ENCODE measurements at places on chromosomes 7 and 10. TPM values are rescaled to one million over a fixed set of nuclear protein-coding genes. Genes with fewer than 3 reads are reported as not detected.

DNA sequence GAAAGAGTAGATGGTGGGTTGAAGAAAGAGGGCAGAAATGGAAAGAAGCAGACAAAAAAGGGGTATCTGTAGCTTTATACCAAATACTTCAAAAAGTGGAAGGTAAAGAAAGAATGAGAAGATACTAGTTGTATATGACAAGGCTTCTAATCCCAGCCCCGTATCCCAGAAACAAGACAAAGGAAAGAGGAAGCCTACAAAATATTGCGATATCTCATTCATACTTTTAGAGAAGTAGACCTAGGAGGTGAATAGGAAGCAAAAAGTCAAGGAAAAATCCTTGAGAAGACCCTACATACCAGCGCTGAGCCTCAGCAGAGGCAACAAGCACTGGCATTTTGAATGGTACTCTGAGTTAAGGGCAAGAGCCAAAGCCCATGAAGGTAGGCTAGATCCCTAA is 26.6 kb downstream of the PHTF2 start:
- no peak for DNase-seq

DNA sequence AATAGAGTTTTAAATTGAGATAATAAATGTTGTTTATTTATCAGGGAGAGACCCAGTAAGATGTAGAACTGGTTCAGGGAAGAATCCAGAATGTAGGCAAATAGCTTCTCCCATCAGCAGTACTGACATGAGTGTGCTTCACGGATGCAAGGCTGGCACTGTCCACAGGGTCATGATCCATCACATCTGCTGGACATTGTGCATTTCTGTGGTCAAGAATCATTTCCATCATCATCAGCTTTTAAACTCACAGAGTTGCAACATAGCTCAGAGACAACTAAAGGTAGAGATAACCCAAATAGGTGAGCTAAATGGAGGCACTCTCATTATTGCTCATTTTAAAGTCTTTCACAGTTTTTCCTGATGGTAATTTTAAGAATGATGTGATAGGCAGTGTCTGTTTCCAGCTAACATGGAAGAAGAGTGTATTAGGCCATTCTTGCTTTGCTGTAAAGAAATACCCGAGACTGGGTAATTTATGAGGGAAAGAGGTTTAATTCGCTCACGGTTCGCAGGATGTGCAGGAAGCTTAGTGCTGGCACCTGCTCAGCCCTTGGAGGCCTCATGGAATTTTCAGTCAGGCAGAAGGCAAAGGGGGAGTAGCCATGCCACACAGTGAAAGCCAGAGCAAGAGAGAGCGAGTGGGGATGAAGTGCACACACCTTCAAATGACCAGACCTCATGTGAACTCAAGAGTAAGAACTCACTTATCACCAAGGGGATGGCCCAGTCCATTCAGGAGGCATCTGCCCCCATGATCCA is 80.8 kb downstream of the INPP5A start:
- DNase-seq: no peak

- DNase-seq: no peak
Measured at GRCh38 chr7:87370660-87371180, 25.3 kb downstream of the CROT start.

DNA sequence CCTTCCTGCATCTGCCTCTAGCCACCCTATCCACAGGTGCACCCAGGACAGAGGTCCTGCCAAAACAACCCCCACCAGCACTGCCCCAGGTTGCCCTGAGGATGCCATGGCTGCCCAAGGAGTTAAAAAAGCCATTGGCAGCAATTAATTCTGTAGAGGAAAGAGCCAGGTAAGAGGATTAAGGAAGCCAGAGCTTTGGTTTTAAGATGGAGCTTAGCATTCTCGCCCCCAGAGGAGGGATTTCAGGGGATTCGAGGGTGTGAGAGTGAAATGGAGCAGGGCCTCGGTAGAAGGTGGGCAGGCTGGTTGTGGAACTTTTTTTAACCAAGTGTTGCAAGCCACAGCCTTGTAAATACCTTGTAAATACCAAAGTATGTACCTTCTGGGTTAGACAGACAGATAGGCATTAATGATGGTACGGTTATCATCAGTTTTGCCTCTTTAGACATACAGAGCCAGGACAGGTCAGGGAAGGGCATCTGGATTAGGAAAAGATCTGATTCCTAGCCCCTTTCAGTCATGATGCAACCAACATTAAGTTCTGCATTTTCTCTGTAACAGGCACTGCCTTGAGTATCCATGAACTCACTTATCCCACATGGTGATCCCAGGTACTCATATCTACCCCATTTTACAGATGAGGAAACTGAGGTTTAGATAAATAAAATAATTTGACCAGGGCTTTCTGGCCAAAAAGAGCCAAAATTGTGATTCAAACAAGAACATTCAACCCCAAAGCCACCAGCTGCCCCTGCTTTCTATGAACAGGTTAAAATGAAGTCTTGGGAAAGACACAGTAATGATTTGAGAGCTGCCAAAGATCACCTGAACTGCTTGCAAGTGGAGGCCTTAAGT is 120.7 kb upstream of the PPIF start:
- no peak for DNase-seq

GRCh38 chr7:148286150-148286549 is 304.4 kb upstream of the C7orf33 start:
- no peak for DNase-seq

- DNase-seq: no peak
Measured at GRCh38 chr7:116698396-116698795, 26.4 kb downstream of the MET start.

GRCh38 chr7:121871188-121871587 is 1.8 kb upstream of the PTPRZ1 start:
- DNase-seq: no peak

GRCh38 chr10:60825520-60825919 is 47.2 kb downstream of the CDK1 start:
- no peak for DNase-seq

GRCh38 chr7:85596827-85597226 is 410.0 kb upstream of the SEMA3D start:
- DNase-seq: no peak

GRCh38 chr10:126017961-126018560 is 121.7 kb downstream of the FANK1 start:
- no peak for DNase-seq

DNA sequence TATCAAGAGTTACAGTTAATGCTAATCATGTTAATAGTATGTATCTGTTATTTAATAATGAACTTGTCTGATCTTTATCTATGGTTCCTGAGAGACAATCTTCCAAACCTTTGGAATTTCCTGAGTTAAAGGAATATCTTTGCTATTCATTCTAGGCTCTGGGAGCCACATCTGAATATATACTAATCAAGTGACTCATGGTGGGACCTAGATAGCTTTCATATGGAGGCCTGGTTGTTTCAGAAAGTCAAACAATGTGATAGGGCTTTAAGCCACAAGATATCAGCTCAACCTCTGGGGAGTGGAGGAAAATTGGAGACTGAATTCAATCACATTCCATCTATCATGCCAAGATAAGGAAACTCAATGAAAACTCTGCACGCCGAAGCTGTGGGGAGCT is 746.4 kb downstream of the TNS3 start:
- no peak for DNase-seq

- no peak for DNase-seq
Measured at GRCh38 chr10:128914681-128915080, 552.4 kb upstream of the MGMT start.

GRCh38 chr10:54585572-54585971 is 215.5 kb downstream of the PCDH15 start:
- no peak for DNase-seq

GRCh38 chr7:20330928-20331909 is 519 bp downstream of the ITGB8 start:
- peak; percentile 66 for DNase-seq

DNA sequence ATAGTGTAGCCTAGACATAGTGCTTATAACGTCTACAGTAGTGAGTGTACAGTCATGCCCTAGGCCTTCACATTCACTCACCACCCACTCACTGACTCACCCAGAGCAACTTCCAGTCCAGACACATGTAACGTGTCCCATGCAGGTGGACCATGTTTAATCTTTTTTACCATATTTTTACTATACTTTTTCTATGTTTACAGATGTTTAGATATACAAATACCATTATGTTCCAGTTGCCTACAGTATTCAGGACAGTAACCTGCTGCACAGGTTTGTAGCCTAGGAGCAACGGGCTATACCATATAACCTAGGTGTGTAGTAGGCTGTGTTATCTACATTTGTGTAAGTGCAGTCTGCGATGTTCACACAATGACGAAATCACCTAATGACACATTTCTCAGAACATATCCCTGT is 11.0 kb downstream of the MPP7 start:
- DNase-seq: no peak

- no peak for DNase-seq
Measured at GRCh38 chr10:45224219-45224841, 91.1 kb downstream of the OR13A1 start.

Gene ITIH5
- 3.8 TPM for total RNA-seq

Gene BAIAP2L1
- total RNA-seq: 37.5 TPM

Gene DPP6
- 0.07 TPM for total RNA-seq

Gene GFRA1
- total RNA-seq: 5.1 TPM

Gene TWIST1
- total RNA-seq: 0.37 TPM

Gene TMEM196
- total RNA-seq: 0.42 TPM

Gene CLCN1
- 0.23 TPM for total RNA-seq
